NCI-H146 (cell line): ENCODE measurements at places on chromosomes 11 and 22.

DNA sequence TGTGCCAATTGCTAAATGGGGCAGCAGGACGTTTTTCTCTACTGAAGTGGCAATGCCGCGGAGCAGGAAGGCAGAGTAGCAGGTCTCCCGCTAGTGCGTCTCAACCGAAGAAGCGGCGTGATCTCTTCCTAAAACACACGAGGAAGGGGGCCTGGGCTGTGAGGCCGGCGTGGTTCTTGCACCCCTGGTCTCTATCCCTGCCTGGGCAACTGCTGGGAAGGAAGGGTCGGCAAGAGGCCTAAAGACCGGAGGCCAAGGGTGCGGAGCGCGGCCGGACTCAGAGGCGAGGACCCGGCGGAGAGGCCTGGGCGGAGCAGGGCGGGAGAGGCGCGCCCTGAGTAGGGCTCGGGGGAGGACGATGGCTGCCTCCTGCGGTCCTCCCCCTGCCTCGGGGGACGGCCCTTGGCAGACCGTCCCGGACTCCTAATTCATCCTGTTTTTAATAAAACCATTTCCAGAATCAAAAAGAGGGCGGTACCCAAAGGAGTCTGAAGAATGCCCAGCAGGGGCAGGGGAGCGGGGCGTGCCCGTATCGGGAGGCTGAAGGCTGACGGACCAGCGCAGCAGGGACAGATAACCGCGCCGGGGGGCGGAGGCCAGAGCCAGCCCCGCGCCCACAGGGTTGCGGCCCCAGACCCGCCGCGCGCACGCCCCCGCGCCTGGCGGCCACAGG lies 572 bp upstream of the APLP2 start:
- no peak for DNase-seq

GRCh38 chr22:30235687-30236170 lies 10.8 kb downstream of the LIF start:
- DNase-seq = no peak

DNA sequence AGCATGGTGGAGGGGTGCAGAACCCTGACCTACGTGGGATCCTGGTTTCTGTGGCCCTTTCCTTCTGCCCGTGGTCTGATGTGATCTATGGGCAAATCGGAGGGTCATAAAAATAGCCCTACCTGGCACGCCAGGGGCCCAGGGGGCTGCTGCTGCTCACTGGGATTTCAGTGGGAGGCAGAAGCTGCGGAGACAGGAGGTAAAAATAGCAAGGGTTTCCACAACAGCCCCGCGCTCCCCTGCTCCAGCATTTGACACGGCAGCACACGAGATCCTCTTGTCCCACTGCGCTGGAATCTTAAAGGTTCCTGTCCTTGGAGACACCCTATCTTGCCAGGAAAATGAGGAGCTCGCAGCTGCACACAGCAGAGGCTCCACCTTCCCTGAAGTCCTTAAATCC lies 321.2 kb downstream of the CTTN start:
- no peak for DNase-seq

DNA sequence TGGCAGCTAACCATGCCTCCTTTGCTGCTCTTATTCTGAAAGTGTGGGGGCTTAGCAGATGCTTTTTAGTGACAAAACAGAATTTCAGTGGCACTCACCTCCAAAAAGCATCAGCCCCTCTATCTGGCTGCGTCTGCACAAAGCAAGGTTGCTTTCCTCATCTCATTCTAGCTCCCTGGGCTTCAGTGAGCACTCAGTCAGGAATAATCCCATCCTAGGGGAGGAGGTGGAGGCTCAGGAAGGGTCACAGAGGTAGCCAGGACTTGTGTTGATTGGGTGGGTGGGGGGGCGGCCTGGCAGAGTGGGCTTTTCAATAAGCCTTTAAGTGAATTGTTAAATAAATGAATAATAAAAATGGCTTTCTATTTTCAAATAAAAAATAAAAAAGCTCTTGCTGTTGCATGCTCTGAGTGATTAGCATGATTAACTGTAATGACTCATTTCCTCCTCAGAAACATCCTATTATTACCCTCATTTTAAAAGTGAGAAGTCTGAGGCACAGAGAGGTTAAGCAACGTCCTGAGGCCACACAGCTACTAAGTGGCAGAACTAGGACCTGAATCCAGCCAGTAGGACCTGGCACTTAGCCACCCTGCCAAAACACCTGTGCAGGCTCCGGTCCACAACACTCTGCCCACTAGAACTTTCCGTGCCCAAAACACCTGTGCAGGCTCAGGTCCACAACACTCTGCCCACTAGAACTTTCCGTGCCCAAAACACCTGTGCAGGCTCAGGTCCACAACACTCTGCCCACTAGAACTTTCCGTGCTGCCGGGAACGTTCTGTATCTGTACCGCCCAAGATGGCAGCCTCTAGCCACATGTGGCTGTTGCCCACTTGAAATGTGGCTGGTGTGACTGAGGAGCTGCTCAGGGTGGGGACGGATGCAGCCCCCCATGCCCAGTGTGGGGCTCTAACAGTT lies 5.5 kb downstream of the B3GAT1 start:
- no peak for DNase-seq

- DNase-seq = no peak
These were observed 66.5 kb upstream of the LIN7C start for GRCh38 chr11:27573024-27573423.

DNA sequence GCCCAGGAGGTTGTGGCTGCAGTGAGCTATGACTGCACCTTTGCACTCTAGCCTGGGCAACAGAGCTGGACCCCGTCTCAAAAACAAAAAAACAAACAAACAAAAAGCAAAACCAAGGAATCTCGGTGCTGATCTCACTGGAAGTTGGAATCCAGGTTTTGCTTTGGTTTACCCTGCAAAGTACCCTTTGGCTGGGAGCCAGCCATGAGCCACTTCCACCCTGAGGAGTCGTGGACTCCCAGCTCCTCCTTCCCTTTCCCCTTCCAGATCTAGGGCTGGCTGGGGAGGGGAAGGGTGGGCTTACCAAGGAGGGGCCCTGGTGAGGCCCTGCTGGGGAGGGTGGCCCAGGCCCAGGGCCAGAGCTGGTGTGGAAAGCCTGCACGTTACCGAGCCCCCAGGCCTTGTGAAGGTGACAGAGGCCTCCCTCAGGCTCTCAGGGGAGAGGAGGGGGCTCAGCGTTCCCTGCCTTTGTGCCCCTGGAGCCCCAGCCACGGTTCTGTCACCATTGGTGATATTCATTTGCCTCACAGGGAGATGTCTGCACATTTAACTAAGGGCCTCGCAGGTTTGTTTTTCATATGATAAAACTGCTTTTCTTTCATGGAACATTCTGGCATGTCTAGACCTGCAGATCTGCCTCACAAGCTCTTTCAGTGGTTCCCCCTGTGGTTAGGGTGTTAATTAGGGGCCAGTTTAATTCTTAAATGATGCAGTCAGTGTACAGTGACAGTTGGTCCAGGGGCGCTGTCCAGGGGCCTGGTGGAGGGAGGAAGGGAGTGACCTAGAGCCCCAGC lies 29.0 kb downstream of the FBLN1 start:
- peak; percentile 25 for DNase-seq

DNA sequence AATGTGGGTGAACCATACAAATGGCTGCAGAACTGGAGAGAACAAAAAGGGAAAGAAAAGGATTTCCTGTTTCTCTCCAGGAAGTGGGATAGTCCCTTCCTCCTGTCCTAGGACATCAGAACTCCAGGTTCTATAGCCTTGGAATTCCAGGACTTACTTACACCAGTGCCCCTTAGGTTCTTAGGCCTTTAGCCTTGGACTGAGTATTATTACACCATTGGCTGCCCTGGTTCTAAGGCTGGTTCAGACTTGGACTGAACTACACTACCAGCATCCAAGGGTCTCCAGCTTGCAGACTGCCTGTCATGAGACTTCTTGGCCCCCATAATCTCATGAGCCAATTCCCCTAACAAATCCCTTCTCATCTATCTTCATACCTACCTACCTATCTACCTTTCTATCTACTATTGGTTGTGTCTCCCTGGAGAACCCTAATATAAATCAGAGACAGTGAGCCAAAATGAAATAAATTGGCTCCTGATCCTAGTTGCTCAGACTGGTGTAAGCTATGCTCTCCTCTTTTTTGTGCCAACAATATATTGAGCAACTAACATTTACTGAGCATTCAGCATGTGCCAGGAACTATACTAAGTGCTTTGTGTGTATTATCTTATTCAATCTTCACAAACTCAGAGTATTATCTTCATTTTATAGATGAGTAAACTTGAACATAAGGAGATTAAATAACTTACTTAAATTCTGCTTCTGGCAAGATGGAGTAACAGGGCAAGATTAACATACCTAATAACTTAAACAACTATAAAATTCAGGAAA lies 303.7 kb downstream of the TTC28 start:
- no peak for DNase-seq

DNA sequence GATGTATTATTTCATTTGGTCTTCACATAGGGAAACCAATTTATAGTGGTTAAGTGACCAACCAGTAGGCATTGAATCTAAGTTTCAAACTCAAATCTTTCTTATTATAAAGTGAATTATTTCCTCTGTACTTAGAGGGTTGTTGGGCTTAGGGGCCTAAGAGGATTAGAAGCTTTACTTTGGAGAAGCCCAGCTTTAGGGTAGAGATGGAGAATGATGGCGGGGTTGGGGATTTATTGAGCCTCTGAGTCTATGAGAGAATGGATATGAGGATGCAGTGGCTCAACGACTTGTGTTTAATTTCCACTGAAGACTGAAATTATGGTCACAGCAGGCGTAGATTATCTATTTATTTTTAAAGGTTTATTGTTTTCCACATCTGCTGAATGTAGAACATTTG lies 55.5 kb downstream of the CHRDL2 start:
- DNase-seq = no peak
